ENCODE measurements at places on chromosomes 11 and 22.
A peak's percentile ranks its signal among the peaks of the same experiment; 100 is the strongest.

- DNase-seq: no peak
These were observed 14.0 kb downstream of the GRAMD1B start for GRCh38 chr11:123443851-123444623.

GRCh38 chr11:326842-327580, 6.4 kb upstream of the IFITM3 start:
- DNase-seq: peak; percentile 64

DNA sequence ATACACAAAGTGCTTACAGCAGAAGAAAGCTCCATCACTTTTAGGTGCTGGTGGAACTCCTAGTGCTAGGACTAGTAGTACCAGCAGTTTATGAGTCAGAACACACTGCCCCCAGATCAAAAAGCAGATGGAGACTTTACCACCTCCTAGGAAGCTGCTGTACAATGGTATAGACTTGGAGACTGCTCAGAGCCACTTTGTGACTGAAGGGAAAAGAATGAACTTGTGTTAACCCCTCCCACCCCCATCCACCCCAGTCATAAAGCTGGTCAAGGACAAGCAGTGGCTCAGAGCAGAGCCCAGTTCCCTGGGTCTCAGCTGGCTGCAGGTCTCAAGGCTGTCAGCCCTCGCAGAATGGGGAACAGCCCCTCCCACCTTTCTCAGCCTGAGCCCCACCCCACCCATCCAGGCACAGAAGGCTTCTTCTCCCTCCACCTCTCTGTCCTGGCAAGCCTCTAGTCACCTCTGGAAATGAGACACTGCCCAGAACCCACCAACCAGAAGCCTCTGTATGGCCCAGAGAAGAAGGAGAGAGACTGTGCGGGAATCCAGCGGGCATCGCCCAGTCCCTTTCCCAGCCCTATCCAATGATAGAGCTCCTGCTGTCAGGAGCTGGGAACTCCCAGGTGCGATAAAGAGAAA, 23.8 kb downstream of the PACSIN2 start:
- no peak for DNase-seq

DNA sequence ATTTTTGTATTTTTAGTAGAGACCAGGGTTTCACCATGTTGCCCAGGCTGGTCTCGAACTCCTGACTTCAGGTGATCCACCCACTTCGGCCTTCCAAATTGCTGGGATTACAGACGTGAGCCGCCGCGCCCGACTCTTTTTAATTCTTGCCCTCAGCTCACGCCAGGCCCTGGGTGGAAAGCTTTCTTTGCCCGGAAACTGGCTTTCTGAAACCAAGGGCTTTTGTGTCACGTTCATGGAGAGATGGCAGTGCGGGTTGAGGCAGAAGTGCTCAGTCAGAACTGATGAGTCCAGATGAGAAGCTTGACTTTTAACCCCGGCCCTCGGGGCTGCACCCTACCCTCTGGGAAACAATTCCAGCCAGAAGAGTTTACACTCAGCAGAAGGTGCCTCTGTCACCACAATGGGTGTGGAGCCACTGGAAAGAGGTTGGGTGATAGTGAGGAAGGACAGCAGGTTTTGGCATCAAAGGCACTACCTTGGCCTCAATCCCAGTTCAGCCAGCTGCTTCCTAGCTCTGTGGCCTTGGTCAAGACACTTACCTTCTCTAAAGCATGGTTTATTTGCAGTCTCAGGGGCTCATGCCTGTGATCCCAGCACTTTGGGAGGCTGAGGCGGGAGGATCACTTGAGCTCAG, 890 bp upstream of the ARFGAP3 start:
- DNase-seq: no peak

GRCh38 chr11:59173964-59174663, 2.2 kb downstream of the DTX4 start:
- no peak for DNase-seq

- no peak for DNase-seq
These were observed 5.3 kb upstream of the CREB3L1 start for GRCh38 chr11:46271875-46272815.

- DNase-seq: no peak
These were observed 167.8 kb upstream of the NARS2 start for GRCh38 chr11:78742430-78742829.

DNA sequence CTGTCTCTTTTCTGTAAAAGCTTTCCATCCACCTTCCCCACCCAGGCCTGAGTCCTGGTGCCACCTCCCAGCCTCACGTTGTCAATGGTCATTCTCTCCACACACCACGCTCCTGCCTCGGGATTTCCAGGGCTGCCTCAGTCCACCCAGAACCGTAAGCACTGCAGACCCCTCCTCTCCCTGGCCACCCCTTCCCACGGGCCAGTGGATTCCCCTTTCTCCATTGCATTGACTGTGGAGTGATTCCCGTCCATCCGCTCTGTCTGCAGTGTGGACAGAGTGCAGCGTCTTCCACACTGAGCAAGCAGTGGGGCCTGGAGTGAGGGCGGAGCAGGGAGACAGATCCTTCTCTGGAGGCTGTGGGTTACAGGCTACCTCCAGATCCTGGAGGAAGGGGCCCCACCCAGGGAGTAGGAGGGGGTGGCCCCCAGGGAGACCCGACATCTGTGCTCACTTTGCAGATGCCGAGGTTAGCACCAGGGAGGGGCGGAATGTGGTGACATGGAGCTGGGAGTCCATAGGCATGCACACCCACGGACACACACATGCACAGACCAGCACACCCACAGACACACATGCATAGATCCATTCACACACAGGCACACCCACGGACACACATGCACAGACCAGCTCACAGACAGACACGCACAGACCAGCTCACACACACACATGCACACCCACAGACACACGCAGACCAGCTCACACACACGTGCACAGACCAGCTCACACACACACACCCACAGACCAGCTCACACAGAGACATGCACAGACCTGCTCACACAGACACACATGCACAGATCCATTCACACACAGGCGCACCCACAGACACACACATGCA, 109.6 kb upstream of the B3GAT1 start:
- no peak for DNase-seq

- peak; percentile 31 for DNase-seq
These were observed 4.2 kb downstream of the SLC25A1 start for GRCh38 chr22:19174106-19175025.

GRCh38 chr11:34928268-34928959, 12.0 kb downstream of the PDHX start:
- no peak for DNase-seq

DNA sequence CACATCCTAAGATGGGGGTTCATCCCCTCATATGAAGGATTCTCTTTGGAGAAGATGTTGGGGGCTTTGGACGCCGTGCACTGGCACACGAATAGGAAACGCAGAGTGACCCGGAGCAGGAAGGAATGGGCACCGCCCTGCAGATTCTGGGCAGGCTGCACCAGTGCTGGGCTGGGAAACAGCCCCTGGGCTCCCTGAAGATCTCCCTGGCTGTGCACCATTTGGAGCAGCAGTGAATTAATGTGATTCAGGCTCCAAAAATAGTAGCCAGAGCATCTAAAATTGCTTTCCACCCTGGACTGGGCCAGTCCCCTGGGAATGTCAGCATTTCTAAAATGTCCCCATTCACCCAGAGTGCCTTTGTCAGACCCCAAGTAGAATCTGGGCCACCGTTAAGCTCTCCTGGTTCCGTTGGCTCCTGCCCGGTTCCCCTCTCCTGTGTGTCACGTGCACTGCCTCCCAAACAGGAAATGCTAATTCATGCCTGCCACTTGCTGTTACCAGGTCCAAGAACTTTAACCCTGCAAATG, 18.6 kb downstream of the IRAG1 start:
- DNase-seq: no peak

DNA sequence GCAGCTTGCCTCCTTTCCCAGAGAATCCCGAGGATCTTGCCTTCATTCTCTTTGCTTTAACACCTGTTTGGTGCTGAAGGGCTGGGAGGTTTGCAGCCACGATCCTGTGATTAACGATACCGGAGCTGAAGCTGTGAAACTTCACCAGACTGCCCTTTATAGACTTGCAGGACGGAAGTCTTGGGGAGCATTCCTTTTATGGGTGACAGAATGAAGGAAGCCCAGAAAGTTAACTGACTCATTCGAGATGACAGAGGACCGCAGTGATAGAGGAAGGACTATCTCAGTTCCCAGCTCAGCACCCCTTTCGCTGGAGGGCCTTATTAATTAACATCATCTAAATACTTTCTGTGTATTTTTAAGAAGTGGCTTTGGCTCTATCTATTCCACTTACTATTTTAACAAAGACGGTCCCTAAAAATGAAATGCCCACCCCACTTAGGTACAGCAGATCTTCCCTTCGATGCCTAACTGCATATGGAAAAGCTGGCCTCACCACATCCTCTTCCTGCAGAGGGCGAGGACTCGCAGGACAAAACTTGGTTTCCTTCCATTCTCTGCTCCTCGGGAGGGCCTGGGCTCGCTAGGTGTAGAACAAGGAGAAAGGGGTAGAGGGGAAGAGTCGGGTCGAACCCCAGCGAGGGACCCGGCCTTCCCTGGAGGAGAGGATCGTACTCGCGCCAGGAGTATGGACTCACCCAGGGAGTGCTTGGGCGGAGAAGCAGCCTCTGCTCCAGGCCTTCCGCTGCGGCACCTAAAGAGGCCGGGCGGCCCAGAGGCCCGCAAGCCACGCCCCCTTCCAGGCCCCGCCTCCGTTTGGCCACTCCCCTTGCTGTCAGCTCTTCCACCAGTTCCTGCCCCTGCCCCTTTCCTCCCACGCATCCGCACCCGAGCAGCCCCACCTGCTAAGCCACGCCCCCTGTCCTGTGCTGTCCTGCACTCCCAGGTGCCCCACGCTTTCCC, 30.7 kb upstream of the USP47 start:
- DNase-seq: no peak

DNA sequence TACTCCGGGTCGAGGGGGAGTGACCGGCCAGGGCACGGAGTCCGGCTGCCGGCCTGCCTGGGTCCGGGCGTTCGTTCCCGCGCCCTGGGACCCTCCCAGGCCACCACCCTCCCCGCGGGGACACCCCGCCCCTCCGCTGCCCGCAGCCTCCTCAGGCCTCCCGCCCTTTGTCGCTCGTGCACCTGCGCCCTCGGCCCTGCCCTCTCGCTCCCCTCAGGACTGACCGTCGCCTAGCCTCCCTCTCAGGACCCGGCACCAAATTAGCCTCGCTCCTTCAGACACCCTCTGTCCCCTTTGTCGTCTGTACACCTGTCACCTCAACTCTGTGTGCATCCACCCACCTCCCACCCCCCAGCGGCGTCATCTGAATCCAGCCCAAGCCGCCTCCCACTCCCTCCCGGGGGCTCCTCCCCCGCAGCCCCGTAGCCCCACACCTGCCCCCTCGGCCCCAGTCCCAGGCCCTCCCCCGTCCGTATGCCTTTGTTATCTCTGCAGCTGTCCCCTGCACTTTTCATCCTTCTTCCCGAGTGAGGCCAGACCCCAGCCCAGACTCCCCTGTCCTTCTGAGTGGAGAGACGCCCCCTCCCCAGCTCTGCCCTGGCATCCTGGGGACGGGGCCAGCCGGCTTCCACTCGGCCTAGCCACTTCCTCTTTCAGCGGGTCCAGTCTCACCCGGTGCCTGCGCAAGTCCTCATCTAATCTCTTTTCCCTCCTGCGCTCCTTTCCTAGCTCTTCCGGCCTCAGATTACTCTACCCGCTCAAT, 643 bp downstream of the TIGD3 start:
- DNase-seq: no peak
